ENCODE measurements at places on chromosomes 16 and 17. TPM values are rescaled to one million over a fixed set of nuclear protein-coding genes. Genes with fewer than 3 reads are reported as not detected.

- no peak for DNase-seq
These were observed 347.5 kb upstream of the ASIC2 start for GRCh38 chr17:33640629-33641028.

Gene TEX19
- not detected for total RNA-seq

GRCh38 chr16:30478766-30479478, 6.4 kb downstream of the ITGAL start:
- DNase-seq: no peak

DNA sequence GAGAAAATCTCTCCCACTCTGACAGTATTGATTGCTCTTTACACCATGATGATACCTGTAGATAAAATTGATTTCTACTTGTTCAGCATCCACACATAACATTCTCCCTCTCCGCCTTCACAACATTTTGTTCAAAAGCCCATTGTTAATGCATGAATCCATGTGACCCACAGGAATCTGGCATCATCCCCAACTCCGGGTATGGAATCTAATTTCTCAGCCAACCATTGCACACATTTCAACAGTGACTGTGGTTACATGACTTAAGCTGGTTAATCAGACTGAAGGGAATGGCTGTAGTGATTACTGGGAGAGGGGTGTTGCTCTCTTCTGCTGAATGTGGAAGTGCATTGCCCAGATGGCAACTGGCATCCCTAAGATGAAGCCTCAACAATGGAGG, 161.4 kb upstream of the C16orf82 start:
- no peak for DNase-seq

GRCh38 chr17:160336-160735, 21.1 kb downstream of the DOC2B start:
- no peak for DNase-seq

- no peak for DNase-seq
These were observed 30.5 kb downstream of the SNTB2 start for GRCh38 chr16:69217433-69217832.

Gene ABCA10
- total RNA-seq: 3.1 TPM

GRCh38 chr17:7887482-7888183, 956 bp upstream of the CHD3 start:
- peak; percentile 90 for DNase-seq

Gene TNS4
- 0.13 TPM for total RNA-seq

Gene SOCS3
- 2.7 TPM for total RNA-seq

Gene COPZ2
- 23.1 TPM for total RNA-seq

- DNase-seq: no peak
These were observed 6.2 kb downstream of the PSMD12 start for GRCh38 chr17:67359960-67360791.

- DNase-seq: peak; percentile 57
These were observed 451.3 kb downstream of the PMP22 start for GRCh38 chr17:14813649-14814370.

DNA sequence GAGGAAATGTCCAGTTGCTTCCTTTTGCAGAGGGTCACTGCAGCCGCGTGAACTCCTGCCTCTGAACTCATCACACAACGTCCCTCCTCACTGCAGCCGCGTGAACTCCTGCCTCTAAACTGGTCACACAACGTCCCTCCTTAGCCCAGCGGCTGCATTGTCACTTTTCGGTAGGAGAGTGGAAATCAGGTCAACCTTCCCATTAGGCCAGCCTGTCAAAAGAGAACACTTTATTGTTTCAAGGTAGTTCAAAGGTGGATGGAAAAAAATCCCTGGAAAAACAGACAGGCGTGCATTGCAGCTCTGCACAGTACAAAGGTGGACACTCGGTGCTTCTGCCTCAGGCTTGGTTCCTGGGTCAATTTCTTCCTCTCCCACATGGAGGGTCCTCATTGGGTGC, 280.2 kb downstream of the FOXL1 start:
- DNase-seq: no peak

Gene KCTD11
- total RNA-seq: 2.6 TPM

- no peak for DNase-seq
These were observed 78.9 kb downstream of the DNAH3 start for GRCh38 chr16:21071741-21072140.

Gene CCNF
- 2.0 TPM for total RNA-seq

DNA sequence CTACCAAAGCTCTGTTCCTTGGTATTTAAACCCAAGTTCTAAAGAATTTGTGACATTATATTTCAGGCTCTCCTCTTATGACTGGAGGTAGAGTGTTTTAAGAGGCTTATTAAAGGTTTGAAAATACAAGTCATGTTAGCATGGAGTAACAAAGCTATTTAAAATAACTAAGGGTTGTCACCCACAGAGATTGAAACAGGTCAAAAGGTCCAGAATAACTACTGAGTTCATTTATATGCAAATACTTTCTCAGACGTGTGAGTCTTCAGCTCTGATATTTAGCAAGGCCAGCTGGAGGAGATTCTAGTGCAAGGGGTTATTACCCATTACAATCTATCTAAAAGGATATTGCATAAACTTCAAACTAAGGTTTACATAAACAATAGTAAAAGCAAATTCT, 1538.8 kb upstream of the CDH8 start:
- no peak for DNase-seq

Gene PPM1E
- total RNA-seq: 0.83 TPM

DNA sequence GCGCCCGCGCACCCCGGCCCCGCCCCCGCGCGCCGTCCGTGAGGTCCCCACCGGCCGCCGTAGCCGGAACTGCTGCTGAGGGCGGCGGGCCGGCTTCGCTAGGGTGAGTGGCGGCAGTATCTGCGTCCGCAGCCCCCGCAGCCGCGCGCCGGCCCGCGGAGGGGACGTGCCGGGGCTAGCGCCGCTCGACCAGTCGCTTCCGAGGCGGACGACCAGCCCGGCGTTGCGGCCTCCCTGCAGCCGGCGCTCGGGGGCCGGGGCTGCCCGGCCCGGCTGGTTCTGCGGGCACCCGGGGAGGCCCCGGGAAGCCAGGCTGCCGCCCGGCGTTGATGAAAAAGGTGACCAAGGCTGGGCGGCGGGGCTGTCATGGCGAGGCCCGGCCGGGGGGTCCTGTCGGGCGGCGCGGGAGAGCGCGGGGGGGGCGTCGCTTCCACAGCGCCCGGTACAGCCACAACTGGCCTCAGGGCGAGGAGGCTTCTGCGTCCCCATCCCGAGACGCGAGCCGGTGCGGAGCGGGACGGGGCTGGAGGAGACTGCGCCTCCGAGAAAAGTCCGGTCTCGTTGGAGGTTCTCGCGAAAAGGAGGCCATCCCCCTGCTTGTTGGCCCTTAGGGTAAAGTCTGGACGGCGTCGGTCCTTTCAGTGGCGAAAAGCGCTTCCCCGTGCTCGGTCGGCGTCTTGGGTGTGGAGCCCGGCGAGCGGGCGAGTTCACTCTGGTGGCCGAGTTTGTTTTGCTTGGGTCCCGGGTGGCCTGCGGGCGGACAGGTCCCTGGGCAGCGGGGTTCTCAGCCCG, at the start of gene CRAMP1:
TSS of gene CRAMP1 (plus strand) at position 41 of the 792 bp plus-strand sequence. CDS start 2,280 bp downstream, outside the sequence.
- no peak for DNase-seq

Gene TMIGD1
- total RNA-seq: not detected

GRCh38 chr17:2016494-2016893, 8.6 kb downstream of the RTN4RL1 start:
- no peak for DNase-seq

Gene GUCY2D
- total RNA-seq: 0.05 TPM

Gene ZSCAN10
- 0.10 TPM for total RNA-seq

- no peak for DNase-seq
These were observed 77.4 kb downstream of the CDH13 start for GRCh38 chr16:82703871-82704768.

- DNase-seq: no peak
These were observed 22.8 kb upstream of the TOX3 start for GRCh38 chr16:52569701-52570100.

DNA sequence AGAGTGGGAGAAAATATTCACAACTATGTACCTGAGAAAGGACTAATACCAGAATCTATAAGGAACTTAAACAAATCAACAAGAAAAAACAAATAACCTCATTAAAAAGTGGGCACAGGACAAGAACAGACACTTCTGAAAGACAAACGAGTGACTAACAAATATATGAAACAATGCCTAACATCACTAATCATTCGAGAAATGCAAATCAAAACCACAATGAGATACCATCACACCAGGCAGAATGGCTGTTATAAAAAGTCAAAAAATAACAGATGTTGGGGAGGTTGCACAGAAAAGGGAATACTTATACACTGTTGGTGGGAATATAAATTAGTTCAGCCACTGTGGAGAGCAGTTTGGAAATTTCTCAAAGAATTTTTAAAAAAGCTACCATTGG, 83.5 kb upstream of the WSCD1 start:
- DNase-seq: no peak

- DNase-seq: no peak
These were observed 11.8 kb downstream of the DNAJA2 start for GRCh38 chr16:46961373-46962353.

Gene PYY
- not detected for total RNA-seq

DNA sequence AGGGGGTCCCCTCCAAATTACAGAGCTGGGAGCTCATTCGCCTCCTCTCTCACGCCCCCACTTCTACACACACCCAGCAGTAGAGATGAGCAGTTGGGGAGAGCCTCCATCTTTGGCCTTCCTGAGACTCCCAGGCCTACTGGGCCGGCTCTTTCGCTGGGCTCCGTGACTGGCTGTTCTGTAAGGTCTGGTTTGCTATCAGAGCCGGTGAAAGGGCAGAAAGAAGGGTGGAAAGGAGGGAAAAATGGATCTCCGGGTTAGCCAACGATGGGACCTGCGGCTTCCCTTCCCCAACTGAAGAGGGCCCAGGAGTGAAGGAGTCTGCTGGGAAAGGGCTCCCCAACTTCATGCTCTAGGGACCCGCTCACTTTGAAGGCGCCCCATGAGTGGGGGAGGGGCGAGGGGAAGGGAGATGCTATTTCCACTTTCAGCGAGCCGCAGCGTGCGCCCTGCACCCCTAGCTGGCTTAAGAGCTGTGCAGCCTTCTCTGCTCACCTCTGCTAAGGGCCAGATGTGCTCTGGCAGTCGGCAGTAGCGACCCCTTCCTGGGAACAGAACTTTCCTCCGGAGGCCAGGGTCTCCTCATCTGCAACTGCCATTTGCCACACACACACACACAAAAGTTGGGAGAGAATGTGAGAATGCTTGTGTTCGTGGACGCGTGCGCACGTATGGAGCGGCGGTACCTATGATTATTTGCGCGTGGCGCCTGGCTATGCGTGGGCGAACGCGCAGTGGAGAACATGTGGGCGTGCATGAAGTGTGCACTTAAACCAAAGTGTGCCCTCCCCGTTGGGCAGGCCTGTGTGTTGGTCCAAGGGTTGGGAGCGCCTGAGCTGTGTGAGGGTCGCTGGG, 2.9 kb upstream of the FOXF1 start:
- DNase-seq: no peak

GRCh38 chr16:56362706-56363105, 62.6 kb downstream of the AMFR start:
- DNase-seq: peak; percentile 29

DNA sequence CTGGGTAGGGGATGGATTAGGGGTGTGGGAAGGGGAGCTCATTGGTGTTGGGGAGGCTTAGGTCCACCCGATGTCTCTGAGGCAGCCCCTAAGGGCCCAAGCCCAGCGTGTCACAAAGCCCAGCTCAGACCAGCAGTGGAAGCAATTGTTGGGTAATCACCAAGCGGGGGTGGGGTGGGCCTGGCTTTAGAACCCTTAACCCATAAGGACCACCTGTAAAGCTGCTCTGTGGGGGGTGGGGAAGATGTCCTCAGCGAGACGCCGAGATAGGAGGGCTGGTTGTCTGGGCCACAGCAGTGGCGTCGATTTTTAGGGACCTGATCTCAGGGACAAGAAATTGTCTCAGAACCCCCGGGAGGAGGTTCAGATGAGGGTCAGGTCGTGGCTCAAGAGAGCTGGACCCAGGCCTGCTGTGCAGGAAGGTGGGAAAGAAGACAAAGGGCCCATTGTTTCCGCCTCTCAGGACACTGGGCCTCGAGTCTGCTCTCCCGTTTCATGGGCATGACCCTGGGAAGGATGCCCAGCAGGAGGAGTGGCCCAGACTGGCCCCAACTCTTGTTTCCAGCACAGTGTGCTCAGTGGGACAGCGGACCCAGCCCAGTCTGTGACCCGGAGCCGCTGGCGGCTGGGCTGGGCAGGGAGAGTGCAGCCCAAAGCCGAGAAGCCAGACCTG, 15.9 kb downstream of the ST6GALNAC2 start:
- DNase-seq: peak; percentile 69

DNA sequence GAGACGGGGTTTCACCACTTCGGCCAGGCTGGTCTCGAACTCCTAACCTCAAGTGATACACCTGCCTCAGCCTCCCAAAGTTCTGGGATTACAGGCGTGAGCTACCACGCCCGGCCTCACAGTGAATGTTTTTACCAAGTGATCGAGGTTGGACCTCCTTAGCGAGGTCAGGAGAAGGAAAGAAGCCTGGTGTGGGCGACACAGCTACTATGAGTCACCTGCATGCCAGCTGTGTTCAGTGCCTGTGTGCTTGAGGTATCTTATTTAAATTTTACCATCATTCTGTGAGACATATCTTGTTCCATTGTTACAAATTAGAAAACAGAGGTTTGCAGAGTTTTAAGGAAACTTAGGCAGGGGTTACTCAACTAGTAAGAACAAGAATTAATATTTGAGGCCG, 174.8 kb upstream of the DYNLRB2 start:
- DNase-seq: no peak

DNA sequence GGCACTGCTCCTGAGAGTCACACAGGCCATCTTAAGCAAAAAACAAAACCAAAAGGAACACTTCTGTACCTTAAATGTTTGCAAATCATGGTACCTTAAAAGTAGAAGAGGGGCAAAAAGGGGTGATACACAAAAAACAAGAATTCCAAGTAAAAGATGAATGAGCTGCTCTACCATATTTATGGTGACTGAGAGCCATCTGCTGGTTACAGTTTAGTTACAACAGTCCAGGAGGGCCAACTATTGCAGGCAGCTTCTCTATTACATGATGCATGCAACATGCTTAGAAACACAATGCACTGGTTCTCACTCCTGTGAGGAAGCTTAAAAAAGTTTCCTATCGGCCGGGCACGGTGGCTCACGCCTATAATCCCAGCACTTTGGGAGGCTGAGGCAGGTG, 53.5 kb downstream of the STX8 start:
- no peak for DNase-seq
